MM.1S (cell line): ENCODE measurements at places on chromosomes 5 and 9.

GRCh38 chr5:135222771-135223170, 176.3 kb downstream of the MACROH2A1 start:
- DNase-seq: no peak

- no peak for DNase-seq
These were observed 168.1 kb downstream of the PAX5 start for GRCh38 chr9:36865731-36866635.

DNA sequence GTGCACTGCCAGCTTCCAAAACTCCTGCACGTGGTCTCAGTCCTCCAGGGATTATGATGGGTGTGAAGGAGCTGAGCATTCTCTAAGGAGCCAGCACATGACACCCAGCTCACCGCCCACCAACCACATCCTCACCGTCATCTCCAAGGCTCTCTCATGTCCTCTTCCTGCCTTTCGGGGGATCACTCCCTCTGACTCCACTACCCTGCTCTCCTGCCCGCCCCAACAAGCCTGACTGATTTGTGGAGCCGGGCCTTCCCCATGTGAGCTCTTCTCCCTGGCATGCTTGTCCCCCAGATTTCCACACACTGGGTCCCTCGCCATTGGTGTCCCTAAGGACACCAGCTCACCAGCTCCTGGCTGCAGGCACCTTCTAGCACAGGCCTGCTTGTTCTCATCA, 1.9 kb downstream of the ABO start:
- DNase-seq: no peak

GRCh38 chr5:123701511-123702200, 189.7 kb downstream of the CSNK1G3 start:
- no peak for DNase-seq

- peak; percentile 99 for DNase-seq
These were observed 184.0 kb downstream of the SEMA5A start for GRCh38 chr5:9361835-9362234.

DNA sequence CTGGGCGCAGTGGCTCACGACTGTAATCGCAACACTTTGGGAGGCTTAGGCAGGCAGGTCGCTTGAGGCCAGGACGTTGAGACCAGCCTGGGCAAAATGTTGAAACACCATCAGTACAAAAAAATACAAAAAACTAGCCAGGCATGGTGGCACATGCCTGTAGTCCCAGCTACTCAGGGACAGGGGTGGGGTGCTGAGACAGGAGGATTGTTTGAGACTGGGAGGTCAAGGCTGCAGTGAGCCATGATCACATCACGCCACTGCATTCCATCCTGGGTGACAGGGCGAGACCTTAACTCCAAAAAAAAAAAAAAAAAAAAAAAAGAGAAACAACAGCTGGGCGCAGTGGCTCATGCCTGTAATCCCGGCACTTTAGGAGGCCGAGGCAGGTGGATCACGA, 23.7 kb downstream of the DCAF12 start:
- no peak for DNase-seq

- DNase-seq: no peak
These were observed 9.9 kb upstream of the ANKHD1 start for GRCh38 chr5:140391732-140392131.

DNA sequence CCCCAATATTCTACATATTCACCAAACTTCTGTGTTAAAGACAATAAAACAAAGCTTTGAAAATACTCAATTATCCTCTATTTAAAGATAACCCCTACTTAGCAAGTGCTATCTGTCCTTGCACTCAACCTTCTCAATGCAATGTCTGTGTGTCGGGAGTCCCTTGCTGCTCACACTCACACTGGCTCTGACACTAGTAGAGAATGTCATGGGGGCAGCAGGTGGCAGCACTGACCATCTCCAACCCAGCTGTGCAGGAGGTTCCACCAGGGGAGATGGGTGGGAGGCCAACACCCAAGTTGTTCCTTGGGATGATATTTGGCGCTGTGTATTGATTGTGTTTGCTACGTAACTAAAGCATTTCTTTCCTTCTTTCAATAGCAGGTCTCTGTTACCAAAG, 59.4 kb upstream of the SIMC1 start:
- DNase-seq: peak; percentile 34

- peak; percentile 15 for DNase-seq
These were observed 18.3 kb downstream of the MARCHF3 start for GRCh38 chr5:127011961-127012644.

GRCh38 chr5:141603923-141604717, 14.7 kb downstream of the DIAPH1 start:
- DNase-seq: peak; percentile 22

DNA sequence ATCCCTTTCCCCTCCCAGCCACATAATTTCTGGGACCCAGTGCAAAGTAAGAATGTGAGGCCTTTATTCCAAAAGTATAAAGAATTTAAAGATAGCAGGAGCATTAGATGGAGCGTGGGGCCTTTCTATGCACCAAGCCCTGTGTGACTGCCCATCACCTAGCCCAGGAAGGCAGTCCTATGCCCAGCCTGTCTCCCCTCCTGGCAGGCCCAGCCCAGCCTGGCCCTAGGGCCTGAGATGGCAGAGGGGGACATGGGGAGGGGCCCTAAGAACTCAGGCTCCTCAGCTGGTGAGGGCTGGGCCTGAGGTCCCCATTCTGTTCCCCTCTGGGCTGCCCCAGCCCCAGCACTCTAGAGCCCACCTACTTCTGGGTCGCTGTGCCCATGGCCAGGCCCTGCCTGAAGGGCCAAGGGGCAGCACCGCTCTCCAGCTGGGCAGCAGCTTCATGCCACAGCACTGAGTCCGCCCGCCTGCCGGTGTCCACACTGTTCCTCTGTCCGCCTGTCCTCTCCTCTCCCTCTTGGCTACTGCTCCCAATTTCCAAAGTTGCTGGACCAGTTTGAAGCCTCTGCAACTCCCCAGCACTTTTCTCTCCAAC, 995 bp upstream of the SLC23A1 start:
- no peak for DNase-seq

- DNase-seq: peak; percentile 63
These were observed 7.0 kb downstream of the NOTCH1 start for GRCh38 chr9:136538599-136539426.

GRCh38 chr5:172644711-172645110, 3.6 kb downstream of the NEURL1B start:
- DNase-seq: no peak

DNA sequence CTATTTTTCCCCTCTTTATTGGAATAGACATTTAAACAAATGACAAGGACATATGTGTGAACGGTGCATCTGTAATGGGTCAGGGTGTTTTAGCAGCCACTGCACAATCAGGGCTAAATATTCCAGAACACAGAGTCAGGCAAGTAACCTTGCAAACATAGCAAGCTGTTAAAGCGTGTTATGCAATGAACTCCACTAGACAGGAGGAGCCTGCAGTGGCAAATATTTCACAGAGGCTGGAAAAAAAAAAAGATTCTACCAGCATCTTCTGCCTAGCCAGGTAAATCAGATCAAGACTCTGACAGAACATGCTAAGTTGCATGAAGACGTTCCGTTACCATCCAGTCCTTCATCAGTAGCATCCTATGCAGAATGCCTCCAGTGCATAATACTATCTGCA, 171.8 kb downstream of the SEMA5A start:
- DNase-seq: no peak

DNA sequence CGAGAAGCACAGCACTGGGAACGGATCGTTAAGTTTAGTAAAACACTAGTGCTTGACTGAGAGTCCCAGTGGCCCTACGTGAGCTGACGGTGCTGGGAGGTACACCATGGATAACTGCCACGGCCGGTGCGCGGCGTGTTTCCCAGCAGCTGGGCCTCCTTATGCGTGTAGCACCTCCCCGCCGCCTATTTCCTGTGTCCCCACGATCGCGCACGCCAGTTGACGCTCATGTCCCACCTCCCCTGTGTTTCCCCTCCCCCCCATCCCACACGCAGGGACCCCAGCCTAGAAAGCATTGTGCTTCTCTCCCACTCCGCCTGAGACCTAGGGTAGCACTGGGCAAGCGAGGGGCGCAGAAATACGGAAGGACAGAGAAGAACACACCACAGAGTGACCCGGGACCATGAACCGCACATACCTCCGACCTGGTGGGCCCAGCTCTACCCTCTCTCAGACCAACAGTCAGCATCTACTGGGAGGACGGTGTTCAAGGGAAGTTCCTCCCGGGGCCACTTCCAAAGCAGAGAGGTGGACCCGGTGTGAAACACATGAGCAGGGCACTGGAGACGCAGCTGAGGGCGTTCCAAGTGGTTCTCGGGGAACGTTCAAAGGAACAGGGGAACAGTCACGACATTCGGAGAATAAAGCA, 45.6 kb downstream of the DBH start:
- DNase-seq: no peak

DNA sequence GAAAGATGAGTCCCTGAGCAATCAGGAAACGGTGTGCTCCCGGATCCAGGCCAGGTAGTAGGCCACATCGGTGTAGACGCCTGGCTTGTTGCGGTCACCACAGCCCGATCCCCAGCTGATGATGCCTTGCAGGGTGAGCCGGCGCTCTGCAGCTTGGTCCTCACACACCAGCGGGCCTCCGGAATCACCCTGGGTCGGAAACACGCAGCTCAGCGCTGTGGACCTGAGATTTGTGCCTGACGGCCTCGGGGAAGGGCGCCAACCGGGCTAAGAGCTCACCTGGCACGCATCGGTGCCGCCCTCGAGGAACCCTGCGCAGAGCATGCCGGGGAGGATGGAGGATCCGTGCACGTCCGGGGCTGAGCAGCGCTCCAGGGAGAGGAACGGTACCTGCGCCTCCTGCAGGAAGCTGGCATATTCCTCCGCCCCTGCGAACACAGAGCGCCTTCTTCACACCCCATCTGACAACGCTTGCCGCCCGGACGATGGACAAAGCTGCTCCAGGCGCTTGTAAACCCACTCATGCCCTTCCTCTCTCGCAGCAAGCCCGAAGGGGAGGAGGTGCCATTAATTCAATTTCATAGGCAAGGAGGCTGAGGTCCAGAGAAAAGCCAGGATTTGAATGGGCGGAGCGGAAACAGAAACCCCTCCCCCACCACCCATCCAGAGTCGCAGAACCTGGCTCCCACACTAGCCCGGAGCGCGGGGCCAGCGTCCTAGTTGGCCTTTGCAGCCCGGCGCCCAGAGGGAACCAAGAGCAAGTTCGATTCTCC, 2.0 kb upstream of the PFN3 start:
- no peak for DNase-seq

DNA sequence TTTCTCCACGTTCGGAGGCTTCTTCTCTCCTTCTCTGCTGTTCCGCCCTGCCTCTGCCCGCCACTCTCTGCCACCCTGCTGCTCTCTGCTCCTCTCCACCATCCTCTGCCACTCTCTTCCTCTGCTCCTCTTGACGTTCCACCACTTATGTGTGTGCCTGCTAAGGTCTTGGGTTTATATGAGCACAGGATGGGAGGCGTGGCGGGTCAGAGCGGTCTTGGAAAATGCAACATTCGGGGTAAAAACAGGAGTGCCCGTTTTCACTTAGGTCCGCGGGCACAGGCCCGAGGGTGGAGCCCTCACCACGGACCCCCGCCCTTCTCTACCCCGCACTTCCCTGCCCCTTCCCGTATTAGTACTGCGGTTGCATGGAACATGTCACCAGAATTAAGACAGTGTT, 114.4 kb upstream of the FBXL7 start:
- DNase-seq: no peak

DNA sequence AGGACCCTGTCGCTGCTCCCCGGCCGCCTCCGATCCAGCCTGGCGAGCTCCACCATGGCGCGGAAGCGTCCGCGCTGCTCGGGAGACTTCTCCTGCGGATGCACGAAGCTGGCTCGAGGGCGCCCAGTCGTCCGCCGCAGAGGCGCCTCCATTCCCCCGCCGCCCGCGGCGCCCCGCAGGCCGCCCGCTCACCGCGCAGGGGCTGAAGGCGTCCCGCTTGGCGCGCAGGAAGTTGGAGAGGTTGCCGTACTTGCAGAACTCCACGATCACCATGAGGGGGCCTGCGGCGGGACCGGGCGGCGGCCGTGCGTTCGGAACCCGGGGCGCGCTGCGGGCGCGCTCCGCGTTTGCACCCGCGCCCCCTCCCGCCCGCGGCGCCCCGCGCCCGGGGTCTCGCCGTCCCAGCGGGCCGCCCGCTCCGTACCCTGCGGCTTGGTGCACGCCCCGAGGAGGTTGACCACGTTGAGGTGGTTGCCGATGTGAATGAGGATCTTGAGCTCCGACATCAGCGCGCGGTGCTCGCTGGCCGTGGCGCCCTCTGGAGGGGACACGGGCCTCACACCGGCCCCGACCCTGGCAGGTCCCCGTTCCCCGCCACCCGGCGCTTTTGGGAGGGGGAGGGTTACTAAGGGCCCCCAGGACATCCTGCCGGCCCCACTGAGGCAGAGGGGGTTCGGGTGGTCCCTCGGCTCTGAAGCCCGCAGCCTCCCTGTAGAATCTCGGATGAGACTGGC, 27.7 kb upstream of the SCGB3A1 start:
- no peak for DNase-seq

- no peak for DNase-seq
These were observed 501.0 kb downstream of the BNC2 start for GRCh38 chr9:16369427-16369826.

DNA sequence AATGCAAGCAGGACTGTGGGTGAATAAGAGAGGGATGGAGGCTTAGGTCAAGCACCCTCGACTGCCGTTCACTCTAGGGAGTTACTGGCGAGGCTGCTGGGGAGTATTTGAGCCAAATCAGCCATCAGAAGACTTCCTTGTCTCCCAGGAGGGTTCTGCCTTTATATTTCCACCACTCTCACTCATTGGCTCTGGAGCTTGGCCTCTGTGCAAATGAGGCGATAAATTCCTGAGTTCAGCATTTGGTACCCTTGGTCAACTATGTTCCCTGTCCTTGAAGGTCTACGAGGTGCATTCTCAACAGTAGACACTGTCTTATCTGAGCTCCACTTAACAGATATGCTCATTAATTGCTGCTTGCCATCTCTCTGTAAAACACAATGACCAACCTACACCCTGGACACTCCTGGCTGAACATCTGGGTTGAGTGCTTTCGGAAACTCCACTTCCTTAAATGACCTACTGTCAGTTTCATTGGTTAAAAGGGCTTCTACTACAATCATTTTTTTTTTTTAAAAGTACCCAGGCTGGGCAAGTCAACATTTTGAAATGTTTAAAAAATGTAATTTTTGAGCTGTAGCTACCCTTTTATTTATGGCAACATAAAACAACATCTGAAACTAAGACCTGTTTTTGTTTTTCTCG, 153.2 kb downstream of the NTRK2 start:
- DNase-seq: peak; percentile 62

- no peak for DNase-seq
These were observed 139.6 kb downstream of the CMYA5 start for GRCh38 chr5:79829260-79829659.

GRCh38 chr5:1661311-1661710, 137.6 kb upstream of the LPCAT1 start:
- DNase-seq: no peak
